Stimulated activated CD4-positive, alpha-beta T cell treated with anti-CD3 and anti-CD28 coated beads, Interleukin-4, amount 100 ng/mL, for 4 hours (primary cell): ENCODE measurements at places on chromosomes 7 and 10.

- DNase-seq = no peak
Measured at GRCh38 chr7:47147213-47147631, 434.7 kb downstream of the TNS3 start.

DNA sequence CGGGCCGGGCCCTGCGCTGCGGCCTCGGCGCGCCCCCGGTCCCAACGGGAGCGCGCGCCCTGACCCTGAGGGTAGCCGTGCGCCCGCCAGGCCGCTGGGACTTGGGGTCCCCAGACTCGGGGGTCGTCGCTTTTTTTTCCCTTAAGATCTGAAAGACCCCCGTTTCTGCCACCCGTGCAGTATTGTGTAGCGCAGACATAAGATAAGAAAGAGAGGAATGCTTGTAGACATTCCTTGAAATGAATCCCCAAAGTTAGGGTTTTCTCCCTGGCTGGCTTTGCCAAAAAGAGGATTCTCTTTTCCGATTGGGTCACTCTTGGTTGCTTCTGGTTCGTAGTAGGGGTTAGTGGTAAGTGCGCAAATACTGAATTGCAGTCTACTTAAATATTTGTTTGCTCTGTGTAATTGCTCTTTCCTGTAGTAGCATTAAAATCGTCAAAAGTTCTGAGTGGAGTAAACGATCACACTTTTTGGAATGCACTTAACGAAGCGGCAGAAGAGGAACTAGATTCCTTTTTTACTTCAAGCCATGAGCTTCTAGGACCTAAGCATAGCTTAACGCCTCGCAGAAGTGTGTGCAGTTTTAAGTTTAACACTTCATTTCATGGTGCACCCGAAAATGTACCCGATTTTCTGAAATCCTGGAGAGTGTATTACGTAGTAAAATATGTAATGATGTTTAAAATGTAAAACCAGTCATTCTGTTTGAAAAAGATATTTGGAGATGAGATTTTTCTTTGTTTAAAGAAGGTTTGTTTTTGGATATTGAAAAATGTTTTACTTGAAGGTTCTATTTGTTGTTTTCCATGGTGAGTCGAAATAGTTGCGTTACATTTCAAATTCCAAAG, 1.3 kb downstream of the CUL1 start:
- DNase-seq = no peak

GRCh38 chr7:150446288-150446938, 4.0 kb upstream of the GIMAP8 start:
- no peak for DNase-seq

DNA sequence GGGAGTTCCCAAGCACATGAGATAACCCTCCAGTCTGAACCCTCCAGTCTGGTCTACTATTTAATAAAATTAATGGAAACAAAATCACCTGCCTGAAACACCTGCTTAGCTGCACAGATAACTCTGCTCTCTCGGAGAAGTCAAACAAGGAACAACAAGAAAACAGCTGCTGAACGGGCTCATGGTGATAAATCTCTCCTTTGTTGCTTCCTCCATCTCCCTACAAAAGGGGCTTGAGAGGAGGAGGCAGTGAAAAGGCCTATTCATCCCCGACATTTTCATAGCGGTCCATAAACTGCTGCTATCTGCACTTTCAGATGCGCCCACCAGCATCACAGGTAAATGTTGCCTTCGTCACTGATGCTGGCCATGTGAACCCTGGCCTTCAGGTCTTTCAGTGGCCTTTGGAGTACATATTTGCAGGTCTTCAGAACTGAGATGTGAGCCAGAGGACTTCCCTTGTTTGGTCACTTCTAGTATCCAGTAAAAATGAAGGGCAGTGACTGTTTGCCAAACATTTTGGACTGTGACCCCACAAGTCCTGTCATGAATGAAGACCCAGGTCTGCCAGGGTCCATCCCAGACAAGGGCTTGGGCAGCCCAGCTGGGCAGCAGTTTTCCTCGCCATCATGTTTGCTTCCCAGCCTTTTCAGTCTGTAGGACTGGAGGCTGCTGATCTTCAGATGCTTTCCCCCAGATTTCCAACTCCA, 15.9 kb downstream of the FKBP6 start:
- DNase-seq = no peak

GRCh38 chr7:82521906-82522445, 78.4 kb upstream of the CACNA2D1 start:
- no peak for DNase-seq

GRCh38 chr7:101066833-101067177, 18.5 kb upstream of the TRIM56 start:
- no peak for DNase-seq

GRCh38 chr7:130982160-130982638, 248.2 kb upstream of the KLF14 start:
- DNase-seq = no peak

- DNase-seq = no peak
Measured at GRCh38 chr10:43203448-43204041, 63.3 kb downstream of the RASGEF1A start.

- DNase-seq = no peak
Measured at GRCh38 chr7:50185208-50185607, 92.2 kb upstream of the ZPBP start.

GRCh38 chr7:81604808-81605174, 165.1 kb downstream of the HGF start:
- no peak for DNase-seq

- no peak for DNase-seq
Measured at GRCh38 chr7:55077561-55078410, 59.0 kb downstream of the EGFR start.

DNA sequence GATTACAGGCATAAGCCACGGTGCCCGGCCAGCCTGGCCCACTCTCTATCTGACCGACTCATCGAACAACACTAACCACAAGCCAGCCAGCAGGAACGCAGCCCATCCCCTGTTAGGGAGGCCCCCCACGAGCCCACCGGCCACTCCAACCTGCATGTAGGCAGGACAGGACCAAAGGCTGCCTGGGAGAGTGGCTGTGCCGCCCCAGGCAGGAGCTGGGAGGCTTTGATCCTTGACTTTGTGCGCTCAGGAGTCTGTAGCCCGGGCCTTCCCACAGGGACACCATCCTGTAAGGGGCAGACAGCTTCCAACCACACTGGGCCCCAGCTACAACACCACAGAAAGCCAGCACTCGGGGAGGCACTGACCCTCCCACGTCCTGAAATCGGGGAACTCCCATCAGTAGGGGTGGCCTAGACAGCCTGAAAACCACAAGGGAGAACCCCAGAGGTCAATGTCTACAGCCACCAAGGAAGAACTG, 29.4 kb downstream of the GRID1 start:
- DNase-seq = no peak

DNA sequence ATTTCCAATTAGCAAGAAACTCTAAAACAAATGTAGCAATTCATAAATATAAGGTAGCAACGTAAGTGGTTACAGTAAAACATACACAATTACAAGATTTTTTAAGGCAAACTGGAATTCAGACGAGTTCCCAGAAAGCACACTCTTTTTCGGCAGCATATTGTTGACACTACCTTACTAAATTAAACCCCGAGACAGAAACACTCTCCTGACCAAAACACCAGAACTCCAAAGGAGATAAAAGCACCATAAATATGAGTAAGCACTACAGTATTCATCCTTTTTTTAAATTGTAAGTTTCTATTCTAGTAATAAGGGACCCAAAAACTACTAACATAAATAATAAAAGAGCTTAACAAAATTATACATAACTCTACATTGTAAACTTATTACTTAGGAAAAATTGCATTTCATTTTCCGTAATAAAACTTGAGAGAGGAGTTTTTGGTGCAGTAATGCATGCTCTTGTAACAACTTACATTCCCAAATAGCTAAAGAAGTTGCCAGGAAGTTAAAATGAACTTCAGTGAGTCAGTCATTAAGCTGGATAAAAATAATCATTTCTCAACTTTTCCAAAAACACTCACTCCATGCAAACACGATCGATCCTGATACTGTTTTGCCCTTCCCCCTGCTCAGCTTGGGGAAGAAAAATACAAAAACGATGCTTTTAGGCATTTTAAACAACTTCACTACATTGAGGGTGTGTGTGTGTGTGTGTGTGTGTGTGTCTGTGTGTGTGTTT, 2.0 kb downstream of the PIP4K2A start:
- no peak for DNase-seq

DNA sequence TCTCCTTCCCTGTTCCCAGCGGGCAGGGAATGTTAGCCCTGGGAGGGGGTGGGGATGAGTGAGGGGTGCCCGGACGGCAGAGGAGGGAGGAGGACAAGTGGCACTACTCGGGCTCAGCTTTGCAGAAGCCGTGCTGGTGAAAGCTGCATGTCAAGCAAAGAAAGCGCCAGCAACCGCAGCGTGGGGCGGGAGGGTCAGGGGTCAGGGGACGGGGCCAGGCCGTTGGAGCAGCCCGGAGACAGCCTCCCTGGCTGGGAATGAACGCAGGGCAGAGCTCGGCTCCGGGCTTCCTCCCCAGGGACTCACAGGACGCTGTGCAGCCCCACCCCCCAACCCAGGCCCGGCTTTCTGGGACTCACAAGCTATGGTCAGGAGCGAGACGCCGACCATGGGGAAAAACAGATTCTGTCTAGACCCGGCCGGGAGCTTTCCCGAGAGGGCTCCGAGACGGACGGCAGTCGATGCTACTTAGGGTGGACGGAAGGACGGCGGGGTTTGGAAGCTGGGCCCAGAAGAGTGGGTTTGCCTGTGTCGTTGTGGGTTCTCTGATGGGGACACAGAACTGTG, 113.4 kb downstream of the VIPR2 start:
- DNase-seq = no peak

- DNase-seq = no peak
Measured at GRCh38 chr7:1694611-1695511, 24.8 kb downstream of the ELFN1 start.

GRCh38 chr7:107387573-107388219, 82.2 kb upstream of the GPR22 start:
- no peak for DNase-seq

GRCh38 chr10:76915316-76915715, 722.3 kb downstream of the KCNMA1 start:
- no peak for DNase-seq

- DNase-seq = no peak
Measured at GRCh38 chr7:103936558-103936957, 52.9 kb downstream of the RELN start.

DNA sequence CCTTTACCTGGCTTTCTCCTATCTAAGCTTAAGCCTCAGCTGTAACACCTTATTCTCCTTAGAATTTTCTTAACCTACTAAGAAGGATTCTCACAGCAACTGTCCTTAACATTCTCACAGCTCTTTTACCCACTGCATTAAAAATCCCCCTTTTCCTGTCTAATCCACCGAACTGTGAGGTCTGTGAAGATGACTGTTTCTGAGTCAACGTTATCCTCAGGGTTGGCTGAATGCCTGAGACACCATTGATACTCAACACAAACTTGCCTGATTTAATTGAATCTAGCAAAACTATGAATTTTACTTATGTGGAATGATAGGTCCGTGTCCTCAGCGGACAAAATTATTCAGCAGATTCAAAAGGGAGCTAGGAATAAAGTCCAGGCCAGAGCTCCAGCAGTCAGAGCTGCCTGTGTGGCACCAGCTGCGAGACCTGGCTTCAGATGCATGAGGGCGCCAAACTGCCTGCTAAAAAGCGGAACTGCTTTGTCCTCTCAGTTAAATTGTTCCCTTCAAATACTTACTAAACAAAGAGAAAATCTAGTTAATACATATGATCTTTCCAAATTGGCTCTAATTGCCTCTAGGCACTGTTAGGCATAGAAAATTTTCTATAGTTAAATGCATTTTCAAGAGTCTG, 33.4 kb upstream of the VWDE start:
- DNase-seq = no peak

DNA sequence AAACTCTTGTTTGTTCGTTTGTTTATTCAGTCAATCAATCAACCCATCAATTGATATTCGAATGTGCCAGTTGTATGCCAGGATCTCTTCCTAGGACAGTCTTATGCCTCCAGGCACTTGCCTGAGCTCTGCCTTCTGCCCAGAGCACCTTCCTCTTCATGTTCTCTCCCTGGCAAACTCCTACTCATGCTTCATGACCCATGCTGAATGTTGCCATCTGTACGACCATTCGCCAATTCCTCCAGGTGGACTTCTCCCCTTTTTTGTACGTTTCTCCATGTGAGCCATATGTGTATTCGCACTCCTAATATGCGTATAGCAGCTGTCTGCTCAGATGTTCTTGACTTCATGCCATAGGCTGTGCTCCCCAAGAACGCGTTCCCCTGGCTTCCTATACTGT, 142.7 kb downstream of the C10orf105 start:
- no peak for DNase-seq

DNA sequence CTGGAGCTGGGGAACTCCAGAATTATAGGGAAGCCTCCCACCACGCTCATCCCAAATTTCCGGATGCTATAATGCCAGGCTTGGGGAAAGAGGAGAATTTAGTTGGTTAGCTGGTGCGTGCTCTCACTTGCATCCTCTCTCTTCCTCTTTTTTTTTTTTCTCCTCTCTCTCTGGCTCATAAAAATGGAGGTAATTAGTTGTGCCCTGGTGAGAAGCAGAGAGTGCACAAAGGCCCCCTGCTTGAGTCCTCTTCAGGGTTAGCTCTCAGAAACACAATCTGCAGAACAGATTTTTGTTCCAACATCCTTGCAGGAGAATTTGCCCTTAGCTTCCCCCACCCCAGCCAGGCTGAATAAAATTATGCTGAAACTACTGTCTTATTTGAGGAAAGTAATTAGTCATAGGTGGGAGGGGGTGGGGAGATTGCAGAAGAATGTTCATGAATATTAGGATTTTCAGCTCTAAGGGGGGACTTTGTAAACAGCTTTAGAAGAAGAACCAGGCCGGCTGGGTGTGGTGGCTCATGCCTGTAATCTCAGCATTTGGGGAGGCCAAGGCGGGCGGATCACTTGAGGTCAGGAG, 7.6 kb downstream of the SERPINE1 start:
- no peak for DNase-seq

DNA sequence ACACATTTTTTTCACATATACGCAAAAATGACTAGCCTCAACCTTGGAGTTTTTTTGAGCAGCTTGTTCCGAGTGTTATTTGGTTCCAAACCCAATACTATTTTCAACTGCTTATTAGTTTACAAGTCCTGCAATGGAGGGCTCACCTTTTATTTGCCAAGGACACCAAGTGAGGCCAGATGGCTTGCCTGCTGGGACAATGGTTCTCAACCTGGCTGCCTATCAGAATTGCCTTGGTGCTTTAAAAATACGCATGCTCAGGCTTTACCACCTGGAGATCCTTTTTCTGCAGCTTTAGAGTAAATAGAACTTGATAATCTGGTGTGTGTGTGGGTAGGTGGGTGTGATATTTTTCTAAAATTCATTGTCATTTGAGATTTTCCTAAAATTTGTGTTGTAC, 276.8 kb downstream of the MTERF1 start:
- no peak for DNase-seq

GRCh38 chr10:130398090-130398994, 262.2 kb downstream of the GLRX3 start:
- DNase-seq = no peak

- DNase-seq = no peak
Measured at GRCh38 chr7:40041456-40041855, 91.4 kb downstream of the CDK13 start.

GRCh38 chr7:132708470-132708869, 132.2 kb upstream of the PLXNA4 start:
- DNase-seq = no peak

GRCh38 chr10:130108934-130109604, 1.6 kb downstream of the C10orf143 start:
- no peak for DNase-seq
